CD4-positive, alpha-beta T cell treated with Interleukin-15 for 4 hours (primary cell): ENCODE measurements at places on chromosomes 16 and 17.

DNA sequence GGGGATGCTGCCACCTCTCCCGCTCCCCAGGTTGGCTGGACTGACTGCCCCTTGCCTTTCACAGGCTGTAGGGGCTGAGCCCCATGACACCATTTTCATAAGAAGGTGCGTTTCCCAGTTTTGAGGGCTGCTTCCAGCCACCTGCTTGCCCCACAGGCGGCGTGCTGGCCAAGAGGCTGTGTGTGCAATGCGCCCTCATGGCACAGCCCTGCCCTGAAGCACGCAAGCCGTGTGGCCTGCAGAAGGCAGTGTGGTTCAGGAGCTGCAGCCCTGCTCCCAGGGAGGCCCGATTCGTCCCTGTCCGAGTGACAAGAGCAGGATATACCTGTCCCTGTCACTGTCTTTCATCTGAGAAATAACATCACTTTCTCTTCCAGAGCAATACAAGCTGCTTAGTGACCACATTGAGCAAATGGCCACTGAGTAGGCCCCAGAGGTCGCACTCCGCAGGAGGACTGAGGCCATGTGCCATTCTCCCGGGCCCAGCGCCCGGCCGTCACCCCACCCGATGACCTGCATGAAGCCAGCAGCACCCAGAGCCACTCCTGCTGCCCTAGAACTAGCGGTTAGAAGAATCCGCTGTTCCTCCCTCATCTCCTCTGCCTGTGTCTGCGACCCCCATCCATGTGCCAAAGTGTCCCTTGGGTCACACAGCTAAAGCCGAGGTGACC lies 24.2 kb downstream of the CIBAR2 start:
- DNase-seq: no peak

GRCh38 chr16:29916979-29917378 lies 9.0 kb downstream of the KCTD13 start:
- DNase-seq: no peak

- no peak for DNase-seq
Observed at GRCh38 chr16:7612671-7613070, 280.0 kb downstream of the RBFOX1 start.

GRCh38 chr16:46884513-46885293 lies 541 bp downstream of the GPT2 start:
- DNase-seq: no peak

DNA sequence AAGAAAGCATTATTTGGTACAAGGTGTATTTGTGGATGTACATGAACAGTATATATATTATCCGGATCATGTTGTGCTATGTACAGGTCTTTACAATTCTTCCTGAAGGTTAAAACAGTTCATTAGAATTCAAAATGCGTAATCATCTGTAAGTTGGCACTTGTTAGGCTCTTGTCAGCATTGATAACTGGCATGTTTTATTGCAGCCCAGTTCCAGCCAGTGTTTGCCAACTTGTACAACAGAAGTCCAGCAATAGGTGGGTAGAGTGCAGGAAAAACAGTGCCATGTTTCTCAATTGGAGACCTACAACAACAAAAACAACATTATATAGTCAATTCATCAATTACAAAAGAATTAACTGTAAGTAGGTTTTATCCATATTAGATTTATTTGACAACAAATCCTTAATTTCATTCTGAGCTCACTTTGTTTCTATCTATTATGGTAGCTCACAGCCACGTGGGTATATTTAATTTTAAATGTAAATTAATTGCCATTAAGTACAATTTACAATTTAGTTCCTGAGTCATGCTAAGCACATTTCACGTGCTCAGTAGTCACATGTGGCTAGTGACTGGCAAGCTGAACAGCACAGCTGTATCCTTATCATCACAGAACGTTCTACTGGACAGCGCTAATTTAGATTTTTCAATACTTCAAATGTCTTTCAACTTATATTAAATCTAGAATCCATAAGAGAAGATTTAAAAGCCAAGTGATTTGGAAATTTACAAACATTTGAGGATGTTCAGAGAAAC lies 8.6 kb upstream of the ANKFY1 start:
- no peak for DNase-seq

DNA sequence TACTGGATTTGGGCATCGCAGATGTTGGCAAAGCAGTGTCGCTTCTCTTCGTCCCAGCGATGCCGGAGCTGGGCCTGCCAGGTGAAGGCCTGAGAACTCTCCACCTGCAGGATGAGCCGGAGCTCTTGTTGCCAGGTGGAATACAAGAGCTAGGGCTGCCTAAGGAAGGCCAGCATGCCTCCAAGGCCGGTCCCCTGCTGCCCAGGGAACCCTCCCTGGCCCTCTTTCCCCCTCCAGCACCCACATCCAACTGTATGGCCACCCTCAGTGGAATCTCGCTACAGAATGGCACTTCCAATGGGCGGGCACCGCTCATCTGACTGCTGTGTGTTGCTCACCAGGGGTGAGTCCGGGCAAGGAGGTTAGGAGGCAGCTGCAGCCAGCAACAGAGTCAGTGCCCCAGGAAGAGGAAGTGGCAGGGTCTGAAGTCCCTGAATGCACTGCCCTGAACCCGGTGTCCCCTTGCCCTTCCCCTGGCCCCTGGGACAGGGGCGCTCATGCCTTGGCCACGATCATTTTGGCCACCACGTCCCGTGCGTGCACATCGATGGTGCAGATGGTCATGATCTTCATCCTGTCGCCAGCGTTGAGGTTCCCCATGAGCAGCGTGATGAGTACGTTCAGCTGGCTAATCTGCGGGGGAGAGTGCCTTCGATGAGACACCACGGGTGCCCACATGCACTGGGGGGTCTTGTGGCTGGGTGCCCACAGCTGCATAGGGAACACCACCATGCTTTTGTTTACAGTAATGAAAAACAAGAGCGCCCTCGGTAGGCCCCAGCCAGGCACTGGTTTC lies 75.8 kb downstream of the DNAH17 start:
- no peak for DNase-seq

- DNase-seq: no peak
Observed at GRCh38 chr17:44293509-44294226, 14.7 kb upstream of the RUNDC3A start.

DNA sequence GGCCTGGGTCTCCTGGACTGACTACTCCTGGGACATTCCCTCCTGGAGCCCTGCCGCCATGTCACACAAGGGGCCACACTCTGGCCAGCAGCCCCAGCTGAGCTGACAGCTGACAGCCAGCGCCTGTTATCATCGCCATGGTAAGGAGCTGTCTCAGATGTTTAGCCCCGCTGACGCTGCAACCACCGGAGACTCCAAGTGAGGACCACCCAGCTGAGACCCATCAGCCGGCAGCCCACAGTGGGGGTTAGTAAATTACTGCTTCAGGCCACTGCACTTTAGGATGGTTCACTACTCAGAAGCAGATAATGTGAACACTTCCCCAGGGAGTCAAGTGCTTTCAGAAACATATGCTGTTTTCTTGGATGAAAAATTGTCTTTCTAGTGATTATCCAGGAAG lies 14.6 kb upstream of the SPHK1 start:
- DNase-seq: no peak

DNA sequence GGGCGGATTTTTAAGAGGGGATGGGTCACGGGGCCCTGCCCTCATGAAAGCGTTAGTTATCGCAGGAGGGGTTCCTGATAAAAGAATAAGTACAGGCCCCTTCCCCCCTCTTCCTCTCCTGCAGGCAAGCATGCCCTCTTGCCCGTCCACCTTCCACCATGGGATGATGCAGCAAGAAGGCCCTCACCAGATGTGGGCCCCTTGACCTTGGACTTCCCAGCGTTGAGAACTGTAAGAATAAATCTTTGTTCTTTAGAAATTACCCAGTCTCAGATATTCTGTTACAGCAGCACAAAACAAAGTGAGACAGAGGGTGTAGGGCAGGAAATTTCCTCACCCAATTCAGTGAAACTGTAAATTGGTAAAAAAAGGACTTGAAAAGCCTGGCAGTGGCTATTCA lies 27.8 kb upstream of the LCMT1 start:
- DNase-seq: no peak

GRCh38 chr17:49194297-49194607 lies 16.1 kb downstream of the GNGT2 start:
- DNase-seq: no peak

DNA sequence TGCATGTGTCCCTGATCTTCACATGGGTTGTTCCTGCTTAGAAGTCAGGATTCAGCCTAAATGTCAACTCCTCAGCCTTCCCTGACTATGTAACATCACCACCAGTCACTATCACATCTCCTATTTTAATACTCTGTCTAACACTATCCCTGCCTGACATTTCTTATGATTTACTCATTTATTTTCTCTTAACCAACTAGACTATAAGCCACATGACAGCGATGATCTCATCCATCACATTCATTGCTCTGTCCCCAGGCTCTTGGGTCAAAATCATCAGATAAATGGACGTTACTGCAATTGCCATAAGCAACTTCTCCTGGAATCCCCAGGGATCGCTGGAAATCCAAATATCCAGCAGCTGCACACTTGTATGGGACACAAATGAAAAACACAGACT lies 15.7 kb downstream of the CDRT4 start:
- DNase-seq: no peak

GRCh38 chr16:30657866-30658730 lies at the start of gene FBRS:
FBRS (plus strand) TSS chr16:30658431; CDS start chr16:30659519, 1,088 bp downstream.
- peak; percentile 100 for DNase-seq

DNA sequence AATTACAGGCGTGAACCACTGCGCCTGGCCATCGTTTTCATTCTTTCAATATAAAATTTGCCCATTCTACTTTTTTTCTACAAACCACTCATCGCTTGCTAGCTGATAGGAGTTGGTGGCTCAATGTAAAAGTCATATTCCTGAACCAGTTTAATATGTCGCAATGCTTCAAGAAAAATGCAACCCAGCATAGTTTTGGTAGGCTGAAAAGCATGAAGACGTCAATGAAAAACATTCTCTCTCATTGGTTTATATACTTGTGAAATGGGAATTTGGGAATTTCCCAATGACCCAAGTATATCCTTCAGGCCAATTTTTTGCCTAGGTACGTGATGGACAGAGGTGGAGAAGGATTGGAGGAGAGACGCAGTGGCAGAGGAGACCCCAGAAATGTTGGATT lies 26.9 kb downstream of the USP43 start:
- no peak for DNase-seq

DNA sequence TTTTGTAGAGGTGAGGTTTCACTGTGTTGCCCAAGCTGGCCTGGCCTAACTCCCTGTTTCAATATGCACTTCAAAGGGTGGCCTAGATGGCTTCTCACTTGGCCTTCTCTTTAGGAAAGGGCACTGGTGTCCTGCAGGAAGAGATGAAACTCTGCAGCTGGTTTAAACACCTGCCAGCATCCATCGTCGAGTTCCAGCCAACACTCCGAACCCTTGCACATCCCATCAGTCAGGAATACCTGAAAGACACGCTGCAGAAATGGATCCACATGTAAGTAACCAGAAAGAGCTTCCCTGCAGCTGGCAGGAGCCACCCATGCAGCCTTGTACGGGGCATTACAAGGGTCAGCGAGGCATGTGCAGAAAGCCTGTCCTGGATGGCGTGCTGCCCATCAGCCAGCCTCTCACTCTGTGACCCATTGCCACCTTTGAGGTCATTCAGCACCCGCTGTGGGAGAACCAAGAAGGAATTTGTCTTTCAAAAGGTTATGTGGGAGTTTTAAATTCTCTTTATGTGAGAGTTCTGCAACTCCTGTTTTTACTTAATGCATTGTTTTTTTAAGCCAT lies 7.0 kb downstream of the COG1 start:
- no peak for DNase-seq

DNA sequence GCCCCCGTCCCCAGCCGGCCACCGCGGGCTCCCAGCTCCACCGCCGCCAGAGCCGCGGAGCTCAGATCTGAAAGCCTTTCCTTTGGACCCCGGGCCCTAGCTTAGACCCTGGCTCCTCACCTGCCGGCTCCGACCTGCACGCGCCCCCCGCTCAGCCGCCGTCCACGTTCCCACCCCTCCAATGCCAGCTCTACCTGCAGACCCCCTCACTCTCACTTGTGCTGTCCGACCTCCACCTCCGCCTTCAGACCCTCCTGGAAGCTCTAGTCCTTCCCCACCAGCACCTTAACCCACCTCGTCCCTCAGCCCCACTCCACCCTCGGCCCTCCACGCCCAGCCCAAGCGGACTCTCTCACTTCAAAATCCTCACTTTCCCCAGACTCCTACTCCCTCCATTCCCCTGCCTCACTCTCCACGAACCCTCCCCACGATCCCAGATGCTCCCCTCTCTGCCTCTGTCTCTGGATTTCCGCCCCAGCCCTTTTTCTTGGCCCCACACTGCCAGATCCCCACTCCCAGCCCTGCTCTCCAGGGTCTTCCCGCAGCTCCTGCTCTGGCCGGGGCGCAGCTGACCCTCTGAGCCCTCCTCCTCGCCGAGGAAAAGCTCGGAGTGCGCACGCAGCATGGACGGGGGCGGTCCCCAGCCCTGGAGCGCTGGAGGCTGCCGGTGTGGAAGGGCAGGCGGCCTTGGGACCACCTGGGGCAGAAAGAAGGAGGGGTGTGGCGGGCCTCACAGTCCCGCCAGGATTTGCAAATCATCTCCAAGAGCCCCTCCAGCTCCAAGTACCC lies at the start of gene TMEM114:
Gene TMEM114, minus strand, starts transcription at position 612 of the 789 bp plus-strand sequence. CDS start 673 bp downstream, outside the sequence.
- DNase-seq: no peak
